ENCODE measurements at places on chromosomes 13 and 19.

DNA sequence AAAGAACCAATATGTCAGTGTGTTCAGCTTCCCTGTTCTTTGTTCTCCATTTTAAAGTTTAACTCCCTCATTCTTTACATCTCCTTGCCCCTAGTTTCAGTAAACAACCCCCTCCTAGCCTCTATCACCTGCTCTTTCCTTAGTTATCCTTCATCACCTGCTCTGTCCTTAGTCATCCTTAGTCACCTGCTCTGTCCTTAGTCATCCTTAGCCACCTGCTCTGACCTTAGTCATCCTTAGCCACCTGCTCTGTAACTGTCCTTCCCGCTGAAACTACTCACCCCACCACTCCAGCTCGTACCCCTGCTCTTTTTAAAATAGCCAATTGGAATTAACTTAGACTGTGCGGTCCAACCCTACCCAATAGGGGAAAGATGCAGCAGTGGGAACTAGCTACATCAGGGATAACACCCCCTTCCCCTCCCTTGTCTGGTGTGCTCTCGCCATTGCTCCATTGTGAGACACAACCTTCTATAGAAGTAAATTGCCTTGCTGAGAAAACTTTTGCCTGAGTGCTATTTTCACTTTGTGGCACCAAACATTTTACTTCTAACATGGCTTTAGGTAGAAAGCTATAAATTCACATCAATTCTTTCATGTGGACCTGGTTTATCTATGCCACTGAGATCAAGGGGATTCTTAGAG lies 16.2 kb downstream of the EDNRB start:
- no peak for DNase-seq

- DNase-seq, result no peak
Observed at GRCh38 chr13:44197791-44198770, 175.5 kb upstream of the SERP2 start.

- no peak for DNase-seq
Observed at GRCh38 chr13:114062754-114063153, 69.7 kb downstream of the RASA3 start.

DNA sequence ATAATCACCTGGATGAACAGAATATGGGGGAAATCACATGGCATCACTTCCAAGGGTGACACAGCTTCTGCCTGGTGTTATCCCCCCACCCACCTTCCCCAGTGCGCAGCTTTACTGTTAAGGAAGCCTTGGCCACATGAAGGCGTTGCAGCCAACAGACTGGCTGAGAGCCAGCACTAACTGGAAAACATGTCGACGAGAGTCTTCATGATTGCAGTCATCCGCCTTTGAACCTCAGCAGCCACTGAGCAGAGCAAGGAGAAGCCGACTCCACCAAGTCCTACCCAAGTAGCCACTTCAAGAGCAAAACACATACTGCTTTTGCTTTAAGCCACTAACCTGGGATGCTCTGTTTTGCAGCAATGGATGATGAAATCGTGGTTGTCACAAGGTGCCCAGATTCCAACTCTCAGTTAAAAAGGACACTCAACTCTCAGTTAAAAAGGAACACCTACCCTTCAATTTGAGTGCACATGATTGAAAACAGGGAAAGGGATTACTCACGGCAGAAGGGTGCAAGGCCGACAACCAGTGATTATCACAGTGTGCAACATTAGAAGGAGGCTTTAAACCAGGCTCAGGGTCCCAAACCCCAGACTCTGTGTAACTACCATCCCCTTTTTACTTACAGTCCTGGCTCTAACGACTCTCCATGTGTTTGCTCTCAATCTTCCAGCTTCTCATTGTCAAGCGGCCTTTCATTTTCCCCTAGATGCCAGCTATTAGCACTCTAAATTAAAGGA lies 149.1 kb downstream of the KLF12 start:
- DNase-seq, result no peak

DNA sequence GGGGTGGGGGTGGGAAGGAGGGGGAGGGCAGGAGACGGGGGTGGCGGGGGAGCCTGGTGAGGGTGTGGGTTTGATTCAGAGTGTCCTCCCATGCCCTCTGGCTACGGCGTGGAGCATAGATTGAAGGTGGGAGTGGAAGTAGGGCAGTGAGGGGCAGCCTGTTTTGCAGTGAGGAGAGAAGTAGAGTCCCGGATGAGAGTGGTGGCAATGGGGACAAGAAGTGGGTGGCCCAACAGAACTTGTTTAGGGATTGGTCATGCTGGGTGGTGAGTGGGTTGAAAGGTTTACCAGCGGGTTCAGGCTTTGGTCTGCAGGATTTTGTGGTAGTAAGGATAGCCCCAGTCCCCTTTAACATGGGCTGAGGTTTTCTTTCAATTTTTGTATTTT lies 35.5 kb downstream of the SIPA1L3 start:
- no peak for DNase-seq

GRCh38 chr19:11848200-11848593 lies 329 bp upstream of the ZNF439 start:
- no peak for DNase-seq

DNA sequence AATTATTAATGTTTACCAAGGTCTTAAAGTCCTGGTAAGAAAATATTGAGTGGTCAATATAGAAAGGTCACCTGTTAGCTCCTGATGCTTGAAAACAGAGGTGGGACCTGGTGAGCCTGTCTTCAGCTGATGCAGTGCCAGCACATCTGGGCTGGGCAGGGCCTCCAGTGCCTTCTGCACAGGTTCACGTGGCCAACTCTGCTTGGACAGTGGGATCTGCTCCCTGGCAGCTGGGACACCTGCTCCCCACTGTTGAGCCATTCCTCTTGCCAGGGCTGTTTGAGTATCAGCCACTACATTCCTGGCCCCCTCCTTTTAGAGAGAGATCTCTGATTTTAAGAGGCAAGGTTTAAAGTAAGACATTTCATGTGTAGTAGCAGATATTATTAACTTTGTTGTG lies 135.0 kb downstream of the TM9SF2 start:
- no peak for DNase-seq

DNA sequence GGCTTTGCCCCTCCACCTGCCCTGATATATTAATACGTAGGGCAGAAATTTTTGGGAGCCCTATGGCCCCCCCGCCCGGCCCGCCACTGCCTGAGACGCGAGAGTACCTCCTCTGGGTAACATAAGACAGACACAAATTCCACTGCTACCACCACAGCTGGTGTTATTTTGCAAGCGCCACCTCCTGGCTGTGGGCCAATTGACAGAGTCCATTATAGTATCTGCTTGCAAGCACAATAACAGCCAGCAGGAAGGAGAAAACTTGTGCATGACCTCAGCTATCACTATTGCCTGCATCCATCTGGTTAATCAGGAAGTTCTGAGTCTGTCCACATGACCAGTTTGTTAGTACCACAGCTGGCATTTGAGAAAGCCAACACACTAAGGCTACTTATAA lies 25.3 kb upstream of the OR10H2 start:
- DNase-seq, result peak; percentile 88

DNA sequence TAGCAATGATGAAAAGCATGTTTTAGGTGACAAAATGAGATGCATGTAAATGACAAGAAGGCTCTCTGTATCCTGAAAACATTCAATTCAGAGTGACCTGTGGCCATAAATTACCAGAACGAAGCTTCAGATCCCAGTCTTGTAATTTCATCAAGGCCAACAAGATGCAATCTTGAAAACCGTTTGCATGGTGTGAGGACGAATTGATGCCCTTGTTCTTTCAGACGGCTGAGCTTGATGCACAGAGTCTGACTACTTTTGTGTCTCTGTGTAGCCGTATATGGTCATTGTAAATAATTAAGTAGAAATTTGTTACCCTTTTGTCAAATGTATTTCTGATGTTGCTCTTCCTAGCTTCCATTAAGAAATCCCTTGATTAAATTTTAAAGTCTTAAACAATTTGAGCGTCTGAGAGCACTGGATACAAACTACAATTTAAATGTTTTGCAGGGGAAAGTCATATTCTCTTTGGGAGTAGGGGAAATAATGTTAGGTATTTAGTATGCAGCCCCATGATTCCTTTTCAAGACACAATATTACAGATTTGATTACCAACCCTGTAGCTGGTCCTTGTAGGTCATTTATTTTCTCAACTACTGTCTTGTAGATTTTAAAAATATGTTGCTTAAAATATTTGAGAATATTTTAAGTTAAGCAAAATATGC lies 125.8 kb upstream of the PCDH9 start:
- no peak for DNase-seq

GRCh38 chr13:100129605-100130004 lies 40.7 kb downstream of the PCCA start:
- no peak for DNase-seq

GRCh38 chr13:41471785-41472184 lies 14.4 kb downstream of the RGCC start:
- DNase-seq, result no peak

DNA sequence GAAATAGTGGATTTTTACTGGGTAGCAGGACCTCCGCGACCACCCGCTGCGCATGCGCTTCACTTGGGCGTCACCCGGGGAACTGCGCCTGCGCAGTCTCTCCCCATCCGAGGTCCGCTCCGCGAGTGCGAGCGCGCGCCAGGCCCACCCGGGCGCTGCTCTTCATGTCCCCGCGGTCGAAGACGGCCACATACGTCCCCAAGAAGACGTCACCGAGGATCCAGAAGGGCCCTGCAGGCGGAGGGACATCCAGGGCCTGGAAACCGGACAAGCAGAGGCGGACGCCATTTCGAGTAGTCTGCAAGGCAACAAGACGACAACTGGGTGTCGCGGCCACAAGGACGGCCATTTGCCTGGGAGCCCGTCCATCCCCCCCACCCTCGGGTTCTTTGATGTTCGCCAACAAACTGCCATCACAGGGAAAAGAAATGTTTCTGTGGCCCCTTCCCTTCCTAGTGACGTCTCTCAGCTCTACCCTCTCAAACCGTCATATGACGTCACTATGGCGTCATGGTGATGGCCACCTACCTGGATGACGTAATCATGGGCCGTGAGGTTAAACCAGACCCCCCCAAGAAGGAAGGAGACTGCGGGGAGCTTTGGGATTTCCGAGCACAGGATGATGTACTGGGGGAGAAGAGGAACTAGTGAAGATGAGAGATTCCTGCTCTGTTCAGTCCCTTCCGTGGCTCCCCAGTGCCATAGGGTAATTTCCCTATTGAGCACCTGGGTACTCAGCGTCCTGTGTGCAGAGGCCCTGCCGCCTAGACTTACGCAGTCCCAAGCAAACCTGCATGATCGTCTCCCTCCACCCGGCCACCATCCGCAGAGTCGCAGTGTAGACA lies 6.7 kb downstream of the NAPSA start:
- no peak for DNase-seq

DNA sequence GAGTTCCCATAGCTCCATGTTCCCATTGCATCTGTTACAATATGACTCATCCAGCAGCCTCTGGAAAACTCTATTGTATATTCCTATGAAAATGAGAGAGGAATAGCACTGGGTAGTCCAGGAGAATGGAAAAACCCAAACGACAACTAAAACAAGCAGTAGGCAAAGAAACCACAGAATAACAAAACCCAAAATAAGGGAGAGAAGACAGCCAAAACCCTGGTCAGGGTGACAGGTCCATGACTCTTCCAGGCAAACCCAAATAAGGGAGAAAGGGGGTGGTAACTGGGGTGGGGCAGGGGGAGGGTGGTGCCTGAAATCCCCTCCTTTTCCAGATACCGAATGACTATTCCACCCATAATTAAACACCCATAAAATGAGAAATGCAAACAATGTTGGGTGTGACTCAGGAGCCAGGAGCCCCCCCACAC lies 4.0 kb upstream of the ZNF8 start:
- no peak for DNase-seq

DNA sequence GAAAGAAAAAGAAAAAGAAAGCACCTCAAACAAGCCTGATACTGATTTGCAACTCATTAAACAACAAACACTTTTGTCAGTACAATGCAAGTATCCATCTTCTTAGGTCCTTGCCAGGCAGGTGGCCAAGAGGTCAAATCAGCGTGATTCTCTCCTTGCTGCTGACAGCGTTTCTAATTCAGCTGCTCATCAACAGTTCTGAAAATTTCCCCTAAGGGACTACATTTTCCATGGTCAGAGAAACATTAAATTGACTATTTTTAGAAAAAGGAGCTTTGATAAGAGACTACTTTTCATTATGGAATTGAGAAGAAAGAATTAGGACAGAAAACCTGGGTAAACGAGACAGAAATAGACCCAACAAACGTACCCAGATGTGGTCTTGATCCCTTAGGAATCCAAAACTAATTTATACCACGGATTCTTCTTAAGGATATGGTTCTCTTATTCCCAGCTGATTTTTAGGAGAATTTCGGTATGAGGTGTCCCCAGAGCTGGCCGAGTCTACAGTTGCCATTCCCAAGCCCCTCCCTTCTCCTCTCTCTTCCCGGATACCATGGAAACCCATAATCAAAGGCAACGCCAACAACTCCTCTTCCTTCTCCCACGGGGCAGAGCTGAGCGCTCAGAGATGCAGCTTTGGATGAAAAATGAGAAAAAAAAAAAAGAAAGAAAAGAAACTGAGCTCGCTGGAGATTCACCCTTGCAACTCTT lies 29.5 kb upstream of the CEBPG start:
- DNase-seq, result peak; percentile 12

DNA sequence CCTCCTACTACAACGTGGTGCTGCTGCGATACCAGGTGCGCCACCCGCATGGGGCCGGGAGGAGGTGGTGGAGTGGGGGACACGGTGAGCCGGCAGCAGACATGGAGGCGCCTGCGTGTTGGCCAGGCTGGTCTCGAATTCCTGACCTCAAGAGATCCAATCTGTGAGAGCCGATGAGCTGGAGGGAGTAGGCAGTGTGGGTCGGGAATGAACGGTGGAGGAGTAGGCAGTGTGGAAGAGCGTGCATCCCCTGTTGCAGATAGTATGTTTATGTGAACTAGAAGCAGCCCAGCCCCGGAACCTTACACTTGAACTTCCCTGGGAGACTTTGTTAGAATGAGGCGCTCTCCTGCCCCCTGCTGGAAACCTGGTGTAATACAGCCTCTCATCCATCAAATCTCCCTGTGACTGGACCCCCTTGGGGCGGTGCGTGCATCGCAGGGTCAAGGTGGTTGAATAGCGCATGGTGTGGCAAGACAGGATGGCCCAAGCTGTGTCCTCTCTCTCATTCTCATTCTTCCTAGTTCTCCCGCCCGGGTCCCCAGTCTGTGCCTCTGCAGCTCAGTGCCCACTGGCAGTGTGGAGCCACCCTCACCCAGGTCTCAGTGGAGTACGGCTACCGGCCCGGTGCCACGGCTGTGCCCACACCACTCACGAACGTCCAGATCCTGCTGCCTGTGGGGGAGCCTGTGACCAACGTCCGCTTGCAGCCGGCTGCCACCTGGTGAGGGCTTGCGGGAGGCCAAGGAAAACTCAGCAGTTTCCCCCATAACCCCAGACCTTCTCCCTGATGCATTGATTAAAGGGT lies 10.5 kb upstream of the B3GNT3 start:
- peak; percentile 66 for DNase-seq

GRCh38 chr19:16001481-16002312 lies 52.9 kb downstream of the OR10H4 start:
- no peak for DNase-seq

GRCh38 chr19:2808129-2808941 lies 11.3 kb upstream of the ZNF554 start:
- no peak for DNase-seq

DNA sequence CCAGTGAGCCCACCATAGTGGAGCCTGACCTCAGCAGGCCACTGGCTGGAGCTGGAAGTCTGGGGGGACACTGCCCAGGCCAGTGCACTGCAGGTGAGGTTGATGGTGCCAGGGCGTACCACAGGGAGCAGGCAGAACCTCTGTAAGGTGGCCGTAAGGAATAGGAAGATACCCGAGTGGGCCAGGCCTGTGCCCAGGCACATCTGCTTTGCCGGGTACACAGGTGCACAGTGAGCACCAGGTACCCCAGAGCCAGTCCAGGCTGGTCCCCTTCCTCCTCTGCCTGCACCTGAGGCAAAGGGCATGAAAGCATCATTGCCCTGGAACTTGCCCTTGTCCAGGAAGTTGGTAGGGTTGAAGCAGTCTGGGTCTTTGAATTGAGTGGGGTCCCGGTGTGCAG lies 9.5 kb downstream of the EGLN2 start:
- no peak for DNase-seq

All from NCI-H2171 treated with DMSO at 0.1 percent for 48 hours (cell line).